Heart right ventricle (tissue), 16 donors: ENCODE measurements at places on chromosomes 12 and 14. TPM values are rescaled to one million over a fixed set of nuclear protein-coding genes. Genes with fewer than 3 reads are reported as not detected.

- DNase-seq, result no peak
These were observed 37.8 kb upstream of the ATF7IP start for GRCh38 chr12:14327711-14328110.

GRCh38 chr12:69898236-69898635 is 73.2 kb downstream of the MYRFL start:
- no peak for DNase-seq

- DNase-seq, result no peak
These were observed 8.1 kb upstream of the ADCY6 start for GRCh38 chr12:48796976-48797375.

- no peak for DNase-seq
These were observed 9.1 kb upstream of the PLEKHH1 start for GRCh38 chr14:67523764-67524633.

DNA sequence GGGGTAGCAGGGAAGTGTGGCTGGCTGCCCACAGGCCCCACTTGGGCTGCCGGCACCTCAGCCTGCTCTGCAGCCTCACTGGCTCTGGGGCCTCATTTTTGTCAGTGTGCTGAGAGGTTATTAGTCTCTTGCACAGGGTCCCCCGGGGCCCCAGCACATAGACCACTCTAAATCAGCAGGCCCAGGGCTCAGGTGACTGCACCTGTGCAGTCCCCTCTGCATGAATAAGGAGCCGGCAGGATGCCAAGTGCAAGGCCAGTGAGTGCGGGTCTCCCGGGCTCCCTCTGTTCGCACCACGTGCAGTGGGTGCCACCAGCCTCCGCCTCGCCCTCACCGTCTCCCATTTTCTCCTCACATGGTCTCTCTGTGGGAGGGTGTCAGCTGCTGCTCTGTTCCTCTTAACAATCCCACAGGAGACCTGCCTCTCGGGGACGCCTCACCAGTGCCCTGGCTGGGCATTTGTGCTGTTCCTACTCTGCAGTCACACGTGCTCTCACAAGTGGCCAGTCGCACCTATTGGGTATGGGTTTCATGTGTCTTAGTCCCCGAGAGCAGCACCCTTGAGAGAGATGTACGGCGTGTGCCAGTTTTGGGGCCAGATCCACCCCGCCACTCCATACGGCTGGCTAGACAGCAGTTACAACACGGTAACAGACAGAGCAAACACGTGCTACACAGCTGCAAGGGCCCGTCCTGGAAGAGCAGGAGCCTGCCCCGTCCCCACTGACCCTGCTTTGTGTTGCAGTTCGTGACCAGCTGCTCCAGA is 40.4 kb downstream of the MMAB start:
- no peak for DNase-seq

- no peak for DNase-seq
These were observed 15.1 kb downstream of the BCAT1 start for GRCh38 chr12:24933694-24934407.

DNA sequence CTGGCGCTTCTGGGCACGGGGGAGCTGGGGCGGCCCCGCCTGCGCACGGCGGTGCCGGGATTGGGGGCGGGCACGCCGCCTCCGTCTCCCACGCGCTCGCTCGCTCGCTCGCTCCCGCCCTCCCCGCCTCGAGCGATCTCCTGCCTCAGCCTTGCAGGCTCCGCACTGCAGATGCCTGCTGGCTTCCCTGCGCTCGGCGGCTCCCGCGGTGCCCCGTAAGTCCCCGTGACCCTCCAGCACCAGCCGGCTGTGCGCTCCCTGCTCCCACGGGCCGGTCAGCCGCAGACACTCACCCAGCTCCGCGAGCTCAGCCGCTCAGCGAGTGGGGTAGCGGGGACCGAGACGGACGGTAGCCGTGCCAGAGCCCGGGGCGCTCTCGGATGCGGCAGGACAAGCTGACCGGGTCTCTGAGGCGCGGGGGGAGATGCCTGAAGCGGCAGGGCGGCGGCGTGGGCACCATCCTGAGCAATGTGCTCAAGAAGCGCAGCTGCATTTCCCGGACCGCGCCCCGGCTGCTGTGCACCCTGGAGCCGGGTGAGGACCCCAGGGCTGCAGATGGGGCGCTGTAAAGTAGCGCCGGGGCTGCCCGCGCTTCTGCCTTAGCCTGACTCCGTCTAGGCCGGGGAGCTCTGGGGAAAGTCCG is at the start of gene TBC1D30:
Gene TBC1D30, plus strand, starts transcription at position 148 of the 643 bp plus-strand sequence. Its CDS starts 233 bp downstream, at position 381.
- peak; percentile 19 for DNase-seq

DNA sequence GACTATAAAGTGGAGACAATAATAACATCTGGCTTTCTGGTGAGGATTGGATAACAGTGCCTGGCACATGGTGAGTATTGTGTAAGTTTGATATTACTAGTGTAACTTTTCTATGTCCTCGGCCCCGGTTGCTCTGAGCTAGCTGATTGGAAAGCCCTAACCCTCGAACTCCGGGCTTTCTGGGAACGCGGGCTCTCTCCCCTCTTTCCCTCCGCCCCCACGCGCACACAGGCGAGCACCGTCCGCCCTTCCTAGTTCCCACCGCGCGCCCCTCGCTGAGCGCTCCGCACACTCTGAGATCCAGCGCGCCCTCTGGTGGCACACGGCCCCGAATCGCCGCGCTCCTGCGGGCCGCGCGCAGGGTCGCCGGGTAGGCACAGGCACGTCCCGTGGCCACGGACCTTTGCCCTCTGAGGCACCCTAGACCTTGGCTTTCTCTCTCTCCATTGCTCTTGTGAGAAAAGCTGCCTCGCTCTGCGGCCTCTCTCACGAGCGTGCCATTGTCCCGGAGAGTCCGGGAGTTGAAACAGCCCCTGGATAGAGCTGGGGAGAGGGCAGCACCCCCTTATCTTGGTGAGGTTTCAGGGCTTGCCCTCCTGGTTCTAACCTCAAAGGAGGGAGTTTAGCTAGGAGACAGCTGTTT is 23.2 kb upstream of the ESRRB start:
- peak; percentile 68 for DNase-seq

SLC25A47 gene
- total RNA-seq, result not detected

KLRD1 gene
- 1.9 TPM for total RNA-seq

DAO gene
- total RNA-seq, result not detected
